ENCODE measurements at places on chromosomes 5 and 9.

- DNase-seq = no peak
These were observed 29.7 kb downstream of the RASGRF2 start for GRCh38 chr5:80989883-80990282.

- DNase-seq = no peak
These were observed at the start of gene CBY3 for GRCh38 chr5:179680780-179681401. Gene CBY3 (minus strand): TSS chr5:179681034. CDS start chr5:179680918, 116 bp downstream.

DNA sequence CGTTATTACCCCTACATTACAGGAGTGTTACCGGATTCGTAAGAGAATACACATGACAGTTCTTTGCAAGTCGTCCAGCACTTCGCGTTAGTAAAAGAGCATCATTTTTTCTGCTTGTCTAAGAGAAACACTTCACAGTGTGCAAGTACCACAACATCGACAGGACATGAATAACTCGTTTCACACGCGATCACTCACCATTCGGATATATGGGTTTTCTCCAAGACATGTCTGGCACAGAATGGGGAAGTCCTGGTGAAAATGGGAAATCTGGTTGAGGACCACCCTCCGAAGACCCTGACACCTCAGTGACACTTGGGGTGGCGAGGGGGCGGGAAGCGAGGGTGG is 642 bp downstream of the RBM22 start:
- DNase-seq = no peak

- no peak for DNase-seq
These were observed 545.8 kb downstream of the CSNK1G3 start for GRCh38 chr5:124057724-124058231.

- DNase-seq = no peak
These were observed 100.7 kb downstream of the PDE8B start for GRCh38 chr5:77311214-77311571.

DNA sequence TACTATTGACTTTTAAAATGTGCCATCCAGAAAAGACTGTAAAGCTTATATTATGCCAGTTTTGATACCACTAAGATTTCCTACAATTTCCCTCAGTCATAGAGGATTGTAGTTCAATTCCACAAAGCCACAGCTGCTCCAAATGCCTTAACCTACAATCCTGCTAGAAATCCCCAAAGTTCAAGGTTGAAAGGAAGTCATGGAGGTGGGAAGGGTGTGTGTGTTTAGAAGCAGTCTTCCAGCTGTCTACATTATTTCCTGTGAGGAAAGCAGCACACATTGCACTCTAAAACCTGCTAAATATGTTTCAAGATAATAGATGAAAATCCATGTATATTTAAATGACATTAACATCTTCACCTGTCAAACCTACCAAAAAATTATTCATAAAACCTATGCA is 11.8 kb downstream of the EPB41L4A start:
- DNase-seq = no peak

- no peak for DNase-seq
These were observed 98.1 kb upstream of the FER start for GRCh38 chr5:108649646-108650045.

DNA sequence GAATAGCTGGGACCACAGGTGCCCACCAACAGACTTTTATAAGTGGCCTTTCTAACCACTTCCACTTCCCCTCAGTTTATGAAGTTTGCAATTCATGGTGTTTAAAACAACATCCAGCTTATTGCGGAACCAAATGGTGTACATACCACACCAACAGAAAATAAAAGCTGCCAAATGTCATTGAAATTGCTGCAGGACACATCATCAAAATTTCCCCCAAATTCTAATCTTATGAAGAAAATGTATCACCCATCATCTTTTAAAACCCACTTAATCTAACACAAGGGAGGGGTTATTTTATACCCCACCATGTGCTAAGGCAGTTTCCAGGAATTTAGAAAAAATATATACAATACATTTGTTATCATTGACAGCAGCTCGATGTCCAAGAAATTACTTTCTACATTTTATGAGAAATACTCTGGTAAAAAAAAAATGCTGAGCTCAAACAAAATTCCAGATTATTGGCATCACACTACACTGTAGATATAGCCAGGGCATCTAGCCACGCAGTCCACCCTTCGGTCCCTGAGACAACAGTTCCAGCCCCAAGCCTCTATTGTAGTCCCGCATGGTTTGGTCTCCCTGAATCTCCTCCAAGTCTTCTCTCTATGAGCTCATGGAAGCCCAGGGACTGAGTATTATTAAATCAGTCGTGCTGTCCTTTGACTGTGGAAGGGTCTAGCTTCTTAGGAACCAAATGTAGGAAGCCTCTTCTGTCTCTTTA is 372.8 kb upstream of the SLC30A5 start:
- DNase-seq = no peak

DNA sequence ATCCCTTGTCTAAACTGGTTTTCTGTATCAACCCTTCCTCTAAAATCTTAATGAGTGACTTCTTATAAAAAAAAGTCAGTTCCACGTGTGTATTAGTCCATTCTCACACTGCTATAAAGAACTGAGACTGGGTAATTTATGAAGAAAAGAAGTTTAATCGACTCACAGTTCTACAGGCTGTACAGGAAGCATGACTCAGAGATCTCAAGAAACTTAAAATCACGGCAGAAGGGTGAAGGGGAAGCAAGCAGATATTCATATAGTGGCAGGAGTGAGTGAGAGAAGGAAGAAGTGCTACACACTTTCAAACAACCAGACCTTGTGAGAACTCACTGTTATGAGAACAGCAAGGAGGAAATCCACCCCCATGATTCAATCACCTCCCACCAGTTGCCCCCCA is 307.8 kb upstream of the ARRDC3 start:
- no peak for DNase-seq

DNA sequence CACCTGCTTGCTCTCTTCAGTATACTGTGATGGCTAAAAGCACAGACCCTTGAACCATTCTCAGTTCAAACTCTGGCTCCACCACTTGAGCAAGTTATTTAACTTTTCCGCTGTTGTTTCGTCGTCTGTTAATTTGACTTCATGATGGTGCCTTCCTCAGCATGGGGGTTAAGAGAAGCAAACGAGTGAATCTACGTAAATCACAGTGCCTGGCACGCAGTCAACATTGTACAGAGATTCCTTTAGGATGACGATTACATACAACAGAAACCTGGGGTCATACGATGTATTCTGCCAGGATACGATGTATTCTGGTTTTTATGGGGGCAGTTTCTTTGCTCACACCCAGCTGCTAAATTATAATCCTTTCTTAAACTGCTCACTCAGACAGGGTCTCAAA is 515.6 kb downstream of the CCDC171 start:
- no peak for DNase-seq

GRCh38 chr5:177588413-177588909 is 3.5 kb upstream of the TMED9 start:
- DNase-seq = no peak

GRCh38 chr5:31626156-31626555 is 12.8 kb upstream of the PDZD2 start:
- DNase-seq = no peak

DNA sequence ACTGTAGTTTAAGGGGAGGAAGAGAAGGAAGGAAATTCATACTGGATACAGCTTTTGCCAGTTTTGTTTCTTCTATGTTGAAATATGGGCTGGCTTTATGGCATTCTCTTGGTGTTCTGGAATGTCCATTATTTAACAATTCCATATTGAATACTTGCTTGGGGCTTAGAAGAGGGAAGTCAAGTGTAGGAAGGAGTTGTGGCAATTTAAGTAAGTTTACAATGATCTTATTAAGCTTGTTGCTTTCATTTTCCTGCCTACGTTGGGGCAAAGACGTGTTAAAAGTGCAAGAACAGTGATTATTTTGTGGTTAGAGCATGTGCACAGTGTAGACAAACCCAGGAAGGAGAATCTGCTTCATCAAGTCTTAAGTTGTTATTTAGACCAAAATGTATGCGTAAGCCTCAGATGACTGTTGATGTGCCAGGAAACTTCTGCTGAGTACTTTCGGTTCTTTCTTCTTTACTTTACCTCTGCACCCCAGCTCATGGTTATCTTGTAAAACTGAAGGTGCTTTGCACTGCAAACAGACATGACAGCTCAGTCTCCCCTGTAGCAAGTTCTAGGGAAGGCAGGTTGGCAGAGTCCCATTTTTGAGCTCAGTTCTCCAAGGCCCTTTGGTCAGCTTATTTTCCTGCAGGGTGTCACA is 75.8 kb downstream of the F2RL2 start:
- no peak for DNase-seq

DNA sequence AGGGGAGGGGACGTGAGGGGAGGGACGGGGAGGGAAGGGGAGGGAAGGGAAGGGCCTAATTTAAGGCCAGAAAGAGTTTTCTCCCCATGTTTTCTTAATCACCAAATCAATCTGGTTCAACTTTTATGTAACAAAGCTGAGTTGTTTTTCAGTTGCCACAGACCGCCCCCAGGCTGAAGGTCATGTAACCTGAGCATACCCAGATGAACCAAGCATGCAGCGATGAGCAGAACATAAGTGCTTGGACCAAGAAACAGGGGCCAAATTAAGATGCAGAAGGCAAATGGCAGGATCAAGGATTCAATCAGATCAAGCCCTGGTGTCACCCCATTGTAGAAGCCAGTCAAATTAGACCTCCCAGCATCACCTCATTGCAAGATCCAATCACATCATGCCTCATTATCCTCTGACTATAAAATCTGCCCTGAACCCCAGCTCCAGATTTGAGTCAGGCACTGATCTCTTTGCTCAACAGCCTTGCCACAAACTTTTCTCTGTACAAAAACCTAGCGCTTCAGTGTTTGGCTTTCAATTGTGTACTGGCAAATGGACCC is 113.5 kb upstream of the TNPO1 start:
- DNase-seq = no peak

- DNase-seq = no peak
These were observed 1.4 kb downstream of the MARCHF3 start for GRCh38 chr5:127028822-127029457.

- DNase-seq = no peak
These were observed 303.4 kb downstream of the ADGRV1 start for GRCh38 chr5:90861843-90862586.

DNA sequence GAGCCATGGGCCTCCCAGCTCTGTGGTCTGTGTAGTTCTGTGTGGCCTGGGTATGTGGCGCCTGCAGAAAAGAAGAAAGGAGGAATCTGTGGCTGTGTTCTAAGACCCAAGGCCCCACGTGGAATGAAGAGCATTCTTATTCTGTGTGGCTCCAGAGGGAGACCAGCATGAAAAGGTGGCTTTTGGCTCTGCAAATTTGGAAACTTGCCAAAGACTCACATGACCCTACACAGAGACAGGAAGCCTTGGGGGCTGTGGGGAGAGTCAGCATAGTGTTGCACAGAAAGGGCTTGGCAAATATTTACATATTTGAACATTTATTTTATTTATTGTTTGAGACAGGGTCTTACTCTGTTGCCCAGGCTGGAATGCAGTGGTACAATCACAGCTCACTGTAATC is 193.3 kb downstream of the TMEM38B start:
- DNase-seq = no peak

- no peak for DNase-seq
These were observed 68.2 kb downstream of the DOCK2 start for GRCh38 chr5:169705322-169705721.

- DNase-seq = no peak
These were observed 10.4 kb upstream of the F2R start for GRCh38 chr5:76705574-76705973.

GRCh38 chr5:139470821-139471300 is at the start of gene SMIM33:
Gene SMIM33 (plus strand): TSS chr5:139471004. CDS start chr5:139471122, 118 bp downstream.
- no peak for DNase-seq

DNA sequence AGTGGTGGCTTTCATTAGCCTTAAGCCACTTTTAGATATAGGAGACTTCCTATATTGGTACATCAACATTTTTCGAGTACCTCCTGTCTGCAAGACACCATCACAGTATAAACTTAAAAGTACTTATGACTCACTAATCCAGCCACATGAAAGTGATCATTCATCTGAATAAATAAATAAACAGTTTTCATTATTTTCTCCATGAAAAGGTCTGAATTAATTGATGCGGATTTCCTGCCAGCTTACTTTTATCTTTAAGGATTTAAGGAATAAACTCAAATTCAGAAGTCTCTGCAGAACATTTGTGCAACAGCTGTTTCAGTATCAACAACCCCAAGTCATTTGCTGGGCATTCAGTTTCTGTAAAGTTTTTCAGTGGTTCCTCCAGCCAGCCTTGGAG is 4.0 kb downstream of the SAP30L start:
- DNase-seq = no peak

DNA sequence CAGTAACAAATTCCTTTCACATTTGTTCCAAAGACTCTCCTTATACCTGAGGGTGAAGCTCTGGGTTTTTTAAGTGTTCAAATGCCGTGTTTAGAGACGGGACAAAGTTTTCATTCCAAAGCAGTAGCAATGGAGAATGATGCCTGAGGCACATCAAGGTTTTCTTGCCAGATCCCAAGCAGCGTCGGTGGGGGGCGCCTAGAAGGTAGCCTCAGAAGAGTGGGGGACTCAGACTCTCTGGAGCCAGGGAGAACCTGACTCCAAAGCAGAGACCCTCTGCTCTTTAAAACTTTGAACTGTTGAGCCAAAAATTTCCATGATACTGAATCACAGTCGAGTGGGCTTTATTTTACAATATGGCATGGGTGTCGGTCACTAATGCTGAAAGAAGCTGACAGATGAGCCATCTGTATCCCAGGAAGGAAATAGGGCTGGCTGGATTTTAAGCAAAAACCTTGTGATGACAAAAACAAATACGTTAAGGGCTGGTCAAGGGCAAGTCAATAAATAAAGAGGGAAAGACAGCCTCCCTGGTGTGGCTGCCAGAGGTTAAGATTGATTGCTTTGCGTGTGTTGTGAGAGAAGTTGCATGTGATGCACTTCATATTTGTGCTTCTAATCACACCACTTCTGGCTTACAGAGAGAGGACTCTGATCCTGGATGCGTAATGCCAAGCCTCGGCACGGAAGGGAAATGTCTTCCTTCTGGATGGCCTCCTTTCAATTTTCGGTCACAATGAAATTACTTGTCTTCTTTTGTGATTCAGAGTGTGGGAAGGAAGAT is 161.1 kb upstream of the EFNA5 start:
- no peak for DNase-seq

GRCh38 chr9:134376386-134377142 is 50.3 kb downstream of the RXRA start:
- no peak for DNase-seq

GRCh38 chr9:132586830-132587591 is 4.6 kb downstream of the BARHL1 start:
- no peak for DNase-seq

DNA sequence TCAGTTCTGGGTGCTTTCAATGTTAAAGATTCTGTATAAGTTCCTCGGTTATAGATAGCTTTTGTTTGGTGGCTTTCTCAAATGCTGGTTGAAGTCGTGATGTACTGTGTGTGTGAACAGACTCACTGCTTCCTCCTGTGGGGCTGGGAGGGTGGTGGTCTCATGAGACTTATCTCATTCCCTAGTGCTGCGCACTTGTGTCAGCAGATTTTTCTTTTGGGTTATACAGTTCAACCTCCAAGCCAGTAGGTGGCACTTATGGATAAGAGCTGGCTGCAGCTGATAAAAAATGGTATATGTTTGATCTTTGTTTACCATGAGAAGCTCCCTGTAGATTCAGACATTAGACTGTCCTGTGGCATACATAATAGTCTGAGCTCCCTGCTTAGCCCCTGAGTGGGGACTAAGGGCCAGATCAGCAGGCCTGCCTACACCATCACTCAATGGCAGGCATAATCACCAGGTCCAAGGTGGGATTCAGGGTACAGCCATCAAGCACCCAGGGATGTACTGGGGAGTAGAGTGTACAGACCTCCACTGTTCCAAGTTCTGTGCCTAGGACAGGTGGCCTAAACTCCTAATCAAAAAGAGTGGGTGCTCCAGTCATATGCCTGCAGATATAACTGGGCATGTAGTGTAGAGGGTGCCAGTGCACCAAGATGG is 174.2 kb downstream of the OXCT1 start:
- DNase-seq = no peak

- no peak for DNase-seq
These were observed 1.2 kb downstream of the FSD1L start for GRCh38 chr9:105449081-105449480.
